ENCODE measurements at places on chromosomes 12 and 14. TPM values are rescaled to one million over a fixed set of nuclear protein-coding genes. Genes with fewer than 3 reads are reported as not detected.

HHIPL1 gene
- total RNA-seq = 9.8 TPM

BCAT1 gene
- 7.9 TPM for total RNA-seq

EPYC gene
- total RNA-seq = not detected

SMIM10L1 gene
- 11.7 TPM for total RNA-seq

CNIH1 gene
- total RNA-seq = 189 TPM

RILPL2 gene
- 6.4 TPM for total RNA-seq

PPP2R5C gene
- total RNA-seq = 175 TPM

PLEK2 gene
- 1.8 TPM for total RNA-seq

TAPBPL gene
- 27.1 TPM for total RNA-seq

TMTC2 gene
- total RNA-seq = 72.4 TPM

PRB2 gene
- not detected for total RNA-seq

GDF3 gene
- not detected for total RNA-seq

SALL2 gene
- 12.8 TPM for total RNA-seq

PRH2 gene
- total RNA-seq = 1.4 TPM

KRT77 gene
- not detected for total RNA-seq

LRRK2 gene
- 26.4 TPM for total RNA-seq

ADAMTS20 gene
- not detected for total RNA-seq

LRFN5 gene
- total RNA-seq = 4.8 TPM

EFS gene
- total RNA-seq = 12.6 TPM

PCNX1 gene
- 67.0 TPM for total RNA-seq

G2E3 gene
- total RNA-seq = 10.3 TPM

ASIC1 gene
- total RNA-seq = 6.9 TPM

KRT75 gene
- not detected for total RNA-seq

CLEC9A gene
- total RNA-seq = not detected

AQP2 gene
- total RNA-seq = not detected

MYF6 gene
- not detected for total RNA-seq

ETFBKMT gene
- total RNA-seq = 2.5 TPM

KRT71 gene
- total RNA-seq = not detected

HOXC12 gene
- total RNA-seq = not detected

DDX11 gene
- 20.6 TPM for total RNA-seq

BMP4 gene
- 31.4 TPM for total RNA-seq

CIT gene
- total RNA-seq = 5.4 TPM

SCNN1A gene
- total RNA-seq = 1.1 TPM

SLC5A8 gene
- total RNA-seq = not detected

ABCD2 gene
- total RNA-seq = 0.68 TPM

MMP14 gene
- 86.6 TPM for total RNA-seq

GALNT8 gene
- 3.6 TPM for total RNA-seq

FAM161B gene
- 5.3 TPM for total RNA-seq

SLC17A8 gene
- total RNA-seq = not detected

PXN gene
- 127 TPM for total RNA-seq

SMAGP gene
- total RNA-seq = 5.3 TPM

POU6F1 gene
- 15.8 TPM for total RNA-seq

PAX9 gene
- 1.1 TPM for total RNA-seq

TCHP gene
- total RNA-seq = 16.0 TPM

PTPN6 gene
- total RNA-seq = 13.6 TPM

CFAP251 gene
- total RNA-seq = 1.3 TPM

C12orf75 gene
- 4.4 TPM for total RNA-seq

NDUFA12 gene
- total RNA-seq = 240 TPM

TMEM132C gene
- 2.0 TPM for total RNA-seq

OR4E2 gene
- total RNA-seq = not detected

SNAPC1 gene
- 7.6 TPM for total RNA-seq
